NCI-H2171 (cell line): ENCODE measurements at places on chromosomes 12 and 14.

- DNase-seq, result peak; percentile 31
Measured at GRCh38 chr12:118404876-118405521, 28.6 kb downstream of the SUDS3 start.

GRCh38 chr12:62865065-62865464 lies 69.9 kb downstream of the PPM1H start:
- DNase-seq, result no peak

DNA sequence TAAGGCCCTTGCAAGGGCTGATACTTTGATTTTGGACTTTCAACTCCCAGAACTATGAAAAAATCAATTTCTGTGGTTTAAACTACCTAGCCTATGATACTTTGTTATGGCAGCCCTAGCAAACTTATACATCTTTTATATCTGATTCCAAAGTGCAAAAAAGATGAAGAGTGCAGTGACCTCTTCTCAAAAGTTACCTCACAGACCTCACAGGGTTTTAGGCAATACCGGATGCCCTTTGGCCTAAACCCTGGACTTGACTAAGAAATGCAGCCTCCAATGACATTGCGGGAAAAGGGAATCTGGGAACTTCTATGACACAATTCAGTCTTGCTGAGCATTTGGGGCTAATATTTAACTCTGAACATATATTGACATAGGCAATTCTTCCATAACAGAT lies 63.3 kb downstream of the IGF1 start:
- no peak for DNase-seq

GRCh38 chr12:111057701-111058425 lies 137.5 kb upstream of the MYL2 start:
- no peak for DNase-seq

- DNase-seq, result no peak
Measured at GRCh38 chr14:90023176-90023896, 38.5 kb upstream of the KCNK13 start.

DNA sequence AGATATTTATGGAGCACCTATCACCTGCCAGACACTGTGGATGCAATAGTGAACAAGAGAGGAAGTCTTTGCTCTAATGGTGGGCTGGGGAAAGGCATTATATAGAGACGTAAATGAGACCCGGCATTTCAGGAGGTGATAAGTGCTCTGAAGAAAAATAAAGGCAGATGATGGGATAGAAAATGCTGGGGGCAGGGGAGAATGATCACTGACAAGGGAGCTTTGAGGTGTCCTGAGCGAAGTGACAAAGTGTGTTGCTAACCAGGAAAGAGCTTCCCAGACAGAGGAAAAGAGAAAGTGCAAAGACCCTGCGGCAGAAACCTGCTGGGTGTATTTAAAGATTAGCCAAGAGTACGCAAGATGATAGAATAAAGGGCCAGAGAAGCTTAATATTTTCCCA lies 1096.1 kb downstream of the BCL11B start:
- no peak for DNase-seq

DNA sequence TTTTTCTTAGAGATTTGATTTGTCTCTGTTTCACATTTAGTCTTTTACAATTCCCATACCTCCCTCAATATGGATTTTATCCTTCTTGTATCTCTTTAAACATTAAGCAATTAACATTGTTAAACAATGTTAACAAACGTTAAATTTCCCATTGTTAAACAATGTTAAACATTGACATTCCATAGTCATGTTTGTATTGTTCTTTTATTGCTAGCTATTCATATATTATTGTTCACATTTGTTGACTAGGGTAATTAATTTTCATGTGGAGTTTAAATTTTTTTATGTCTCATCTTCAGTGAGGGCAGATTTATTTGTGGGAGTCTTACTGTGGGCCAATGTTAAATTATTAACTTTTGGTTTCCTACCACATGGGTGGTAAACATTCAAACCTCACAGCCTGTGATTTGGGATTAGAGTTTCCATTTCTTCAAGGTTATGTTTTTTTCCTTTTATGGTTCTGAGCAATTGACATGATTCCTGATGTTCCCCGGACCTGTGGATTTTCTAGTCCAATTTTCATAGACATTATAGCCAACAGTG lies 294.3 kb downstream of the ALG10B start:
- DNase-seq, result no peak
